ENCODE measurements at places on chromosomes 6 and 20. TPM values are rescaled to one million over a fixed set of nuclear protein-coding genes. Genes with fewer than 3 reads are reported as not detected.

The BMP5 gene
- 1.7 TPM for total RNA-seq

The RBBP9 gene
- total RNA-seq, result 19.9 TPM

The C20orf202 gene
- not detected for total RNA-seq

The TMEM74B gene
- total RNA-seq, result 0.79 TPM

The C4A gene
- 1.6 TPM for total RNA-seq

The KHDC1 gene
- 1.5 TPM for total RNA-seq

The BMP6 gene
- total RNA-seq, result 203 TPM

The TRIM15 gene
- total RNA-seq, result not detected
